Stimulated activated CD8-positive, alpha-beta memory T cell treated with anti-CD3 and anti-CD28 coated beads, Interleukin-7, amount 100 ng/mL, for 4 hours (primary cell): ENCODE measurements at places on chromosomes 13 and 19.

- DNase-seq, result no peak
Observed at GRCh38 chr13:43196750-43197370, 173.5 kb downstream of the DNAJC15 start.

DNA sequence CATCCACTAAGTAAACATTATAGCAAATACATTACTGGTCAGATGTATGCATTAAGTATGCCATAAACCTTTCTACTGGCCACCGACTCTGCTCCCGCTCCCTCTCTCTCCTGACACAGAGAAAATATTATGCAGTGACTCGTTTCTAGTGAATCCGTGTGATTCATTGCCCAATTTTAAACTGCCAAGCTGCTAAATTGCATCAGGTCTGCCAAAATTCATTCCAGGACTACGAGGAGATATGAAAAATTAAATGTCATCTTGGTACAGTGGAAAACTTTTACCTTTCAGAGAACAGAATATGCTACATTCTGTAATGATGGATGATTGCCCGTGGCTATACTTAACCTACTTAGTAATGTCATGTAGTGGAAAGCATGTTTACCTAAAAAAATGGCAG is 368.8 kb upstream of the TSHZ3 start:
- DNase-seq, result no peak

GRCh38 chr19:41029524-41030432 is 38.7 kb downstream of the CYP2B6 start:
- DNase-seq, result no peak

DNA sequence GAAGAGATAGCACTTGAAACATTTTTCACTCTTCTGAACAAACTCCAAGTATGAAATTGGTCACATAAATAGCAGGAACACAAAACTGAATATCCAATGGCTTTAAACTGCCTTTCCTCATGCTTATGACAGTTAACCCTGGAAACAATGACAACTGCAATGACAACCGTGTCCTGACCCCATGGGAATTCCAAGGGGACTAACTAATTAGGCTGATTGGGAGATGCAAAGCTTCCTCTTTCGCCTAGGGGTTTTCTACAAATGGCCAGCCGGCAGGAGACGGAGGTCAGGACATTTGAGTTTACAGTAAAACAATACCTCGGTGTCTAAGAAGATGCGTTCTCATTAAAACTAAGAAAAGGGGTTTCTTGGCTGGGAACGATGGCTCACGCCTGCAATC is 53.0 kb upstream of the URAD start:
- DNase-seq, result no peak

DNA sequence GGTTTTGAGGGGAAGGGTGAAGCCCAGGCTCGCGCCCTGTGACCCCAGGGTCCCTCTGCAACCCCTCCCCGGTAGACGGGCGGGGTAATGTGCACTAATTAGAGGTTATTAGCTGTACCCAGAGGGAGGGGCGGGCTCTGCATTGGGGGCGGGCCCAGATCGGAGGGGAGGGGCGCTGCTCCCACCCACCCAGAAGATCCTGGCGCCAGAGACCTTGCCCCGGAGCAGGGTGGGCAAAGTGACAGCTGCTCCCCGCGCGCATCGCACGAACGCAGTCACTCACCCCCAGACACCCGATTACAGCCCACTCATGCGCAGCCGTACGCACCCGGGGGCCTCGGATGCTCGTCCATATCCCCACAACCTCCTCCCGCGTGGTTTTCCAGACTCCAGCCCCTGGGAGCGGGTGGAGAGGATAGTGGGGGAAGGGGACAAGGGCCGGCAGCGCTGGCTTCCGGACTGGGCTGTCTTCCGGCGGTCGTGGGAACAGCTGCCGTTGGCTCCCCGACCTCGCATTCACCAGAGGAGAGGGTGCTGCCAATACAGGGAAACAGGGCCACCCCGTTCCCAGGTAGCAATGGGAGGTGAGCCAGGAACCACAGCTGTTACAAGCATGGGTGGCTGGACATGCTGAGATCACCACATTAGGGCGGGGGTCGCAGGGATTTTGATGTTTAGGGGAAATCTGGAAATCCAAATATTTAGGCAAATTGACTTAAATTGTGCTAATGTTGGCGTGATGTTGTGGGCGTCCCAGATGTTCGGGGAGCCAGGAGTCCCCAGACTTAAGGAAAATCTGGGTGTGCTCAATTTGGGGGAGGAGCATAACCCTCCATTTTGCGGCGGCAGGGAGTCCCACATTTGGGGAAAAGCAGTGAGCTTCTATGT is 2.9 kb upstream of the HOOK2 start:
- no peak for DNase-seq

- no peak for DNase-seq
Observed at GRCh38 chr19:29596885-29597525, 9.1 kb upstream of the POP4 start.

DNA sequence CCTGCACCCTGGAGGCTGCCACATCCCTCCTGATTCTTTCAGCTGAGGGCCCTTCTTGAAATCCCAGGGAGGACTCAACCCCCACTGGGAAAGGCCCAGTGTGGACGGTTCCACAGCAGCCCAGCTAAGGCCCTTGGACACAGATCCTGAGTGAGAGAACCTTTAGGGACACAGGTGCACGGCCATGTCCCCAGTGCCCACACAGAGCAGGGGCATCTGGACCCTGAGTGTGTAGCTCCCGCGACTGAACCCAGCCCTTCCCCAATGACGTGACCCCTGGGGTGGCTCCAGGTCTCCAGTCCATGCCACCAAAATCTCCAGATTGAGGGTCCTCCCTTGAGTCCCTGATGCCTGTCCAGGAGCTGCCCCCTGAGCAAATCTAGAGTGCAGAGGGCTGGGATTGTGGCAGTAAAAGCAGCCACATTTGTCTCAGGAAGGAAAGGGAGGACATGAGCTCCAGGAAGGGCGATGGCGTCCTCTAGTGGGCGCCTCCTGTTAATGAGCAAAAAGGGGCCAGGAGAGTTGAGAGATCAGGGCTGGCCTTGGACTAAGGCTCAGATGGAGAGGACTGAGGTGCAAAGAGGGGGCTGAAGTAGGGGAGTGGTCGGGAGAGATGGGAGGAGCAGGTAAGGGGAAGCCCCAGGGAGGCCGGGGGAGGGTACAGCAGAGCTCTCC is 6.9 kb upstream of the CEACAM5 start:
- DNase-seq, result no peak

DNA sequence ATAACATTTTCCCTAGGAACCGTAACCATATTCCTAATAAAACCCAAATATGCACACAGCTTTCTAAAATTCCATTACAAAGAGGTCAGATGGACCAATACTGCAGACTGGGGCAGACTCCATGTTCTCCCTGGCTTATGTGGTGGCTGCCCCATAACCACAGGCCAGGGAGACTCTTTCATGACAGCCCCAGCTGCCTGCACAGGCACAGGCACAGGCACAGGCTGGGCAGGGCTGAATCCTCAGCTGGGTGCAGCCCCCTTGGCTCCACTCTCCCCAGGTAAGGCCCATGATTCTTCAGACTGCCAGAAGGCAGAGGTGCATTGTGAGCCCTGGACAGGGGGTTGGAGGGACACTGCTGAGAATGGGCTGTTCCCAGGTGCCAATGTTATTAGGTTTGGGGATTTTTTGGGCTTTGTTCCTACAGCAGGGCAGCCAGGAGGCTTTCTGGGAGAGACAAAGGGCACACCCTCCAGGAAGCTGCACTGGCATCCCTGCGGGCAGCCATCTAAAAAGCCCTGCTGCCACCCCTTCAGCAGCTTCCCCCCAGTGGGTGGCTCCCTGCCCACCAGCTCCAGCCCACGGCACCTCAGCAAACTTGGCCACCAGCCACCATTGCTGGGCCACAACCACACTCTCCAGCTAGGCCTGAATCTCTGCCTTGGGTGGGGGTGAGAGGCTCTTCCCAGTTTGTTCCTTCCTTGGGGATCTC is 20.0 kb downstream of the DOCK9 start:
- DNase-seq, result no peak

DNA sequence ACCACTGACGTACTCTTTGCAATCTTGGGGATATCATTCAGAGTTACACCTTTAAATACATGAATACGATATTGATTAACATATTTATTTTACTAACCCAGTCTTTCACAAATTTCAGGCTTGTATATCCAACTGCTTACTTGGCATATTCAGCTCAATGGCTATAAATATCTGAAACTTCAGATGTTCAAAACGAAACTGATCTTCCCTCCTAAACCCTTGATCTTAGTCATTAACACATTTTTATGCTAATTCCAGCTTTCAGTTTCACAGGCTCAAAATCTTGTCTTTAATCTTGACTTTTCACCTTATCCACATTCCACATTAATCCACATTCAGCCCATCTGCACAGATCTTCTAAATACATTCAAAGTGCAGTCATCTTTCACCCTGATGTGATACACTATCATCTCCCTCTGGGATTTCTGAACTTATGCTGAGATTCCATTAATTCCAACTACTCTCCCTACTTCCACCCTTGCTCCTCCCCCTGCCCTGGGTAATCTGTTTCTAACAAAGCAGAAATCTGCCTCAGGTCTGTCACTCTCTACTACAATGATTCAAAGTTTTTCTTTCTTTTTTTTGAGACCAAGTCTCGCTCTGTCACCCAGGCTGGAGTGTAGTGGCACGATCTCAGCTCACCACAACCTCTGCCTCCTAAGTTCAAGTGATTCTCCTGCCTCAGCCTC is 387.2 kb downstream of the GPC5 start:
- DNase-seq, result no peak
